ENCODE measurements at places on chromosomes 1 and 21. TPM values are rescaled to one million over a fixed set of nuclear protein-coding genes. Genes with fewer than 3 reads are reported as not detected.
A peak's percentile ranks its signal among the peaks of the same experiment; 100 is the strongest.

GRCh38 chr1:176775996-176776395 is 313.0 kb downstream of the PAPPA2 start:
- no peak for DNase-seq

- DNase-seq = no peak
Measured at GRCh38 chr1:47840393-47841190, 156.6 kb downstream of the TRABD2B start.

LCE2B gene
- not detected for total RNA-seq

ZMYND12 gene
- 1.9 TPM for total RNA-seq

- DNase-seq = peak; percentile 80
Measured at GRCh38 chr1:180178511-180179161, 24.0 kb downstream of the QSOX1 start.

DNA sequence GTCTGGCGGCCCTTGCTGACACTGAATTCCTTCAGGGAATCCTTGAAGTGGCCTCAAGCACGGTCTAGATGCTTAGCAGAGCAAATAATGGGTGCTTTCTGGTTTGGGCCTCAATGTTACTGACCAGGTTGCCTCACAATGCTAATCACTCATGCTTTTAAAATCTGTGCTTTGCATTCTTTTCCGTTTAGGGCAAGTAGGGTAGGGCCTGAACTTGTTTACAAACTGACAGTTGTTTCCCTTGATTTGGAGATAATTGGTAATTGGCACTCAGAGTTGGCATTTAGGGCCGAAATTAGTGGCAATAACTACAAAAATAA is 1.4 kb downstream of the VPS13D start:
- DNase-seq = no peak

CD48 gene
- 4.4 TPM for total RNA-seq

FCRLB gene
- total RNA-seq = 0.24 TPM

DNA sequence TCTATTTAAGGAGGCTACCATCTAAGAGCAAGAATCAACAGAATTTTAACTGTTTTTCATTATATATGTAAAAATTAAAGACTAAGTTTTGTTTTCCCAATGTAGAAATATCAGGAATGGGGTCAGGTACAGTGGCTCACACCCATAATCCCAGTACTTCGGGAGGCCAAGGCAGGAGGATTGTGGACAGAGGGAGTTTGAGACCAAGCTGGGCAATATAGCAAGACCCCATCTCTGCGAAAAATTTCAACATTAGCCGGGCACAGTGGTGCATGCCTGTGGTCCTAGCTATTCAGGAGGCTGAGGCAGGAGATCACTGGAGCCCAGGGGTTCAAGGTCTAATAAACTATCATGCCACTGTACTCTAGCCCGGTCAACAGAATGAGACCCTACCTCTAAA is 5.3 kb downstream of the LRRC40 start:
- DNase-seq = no peak

DNA sequence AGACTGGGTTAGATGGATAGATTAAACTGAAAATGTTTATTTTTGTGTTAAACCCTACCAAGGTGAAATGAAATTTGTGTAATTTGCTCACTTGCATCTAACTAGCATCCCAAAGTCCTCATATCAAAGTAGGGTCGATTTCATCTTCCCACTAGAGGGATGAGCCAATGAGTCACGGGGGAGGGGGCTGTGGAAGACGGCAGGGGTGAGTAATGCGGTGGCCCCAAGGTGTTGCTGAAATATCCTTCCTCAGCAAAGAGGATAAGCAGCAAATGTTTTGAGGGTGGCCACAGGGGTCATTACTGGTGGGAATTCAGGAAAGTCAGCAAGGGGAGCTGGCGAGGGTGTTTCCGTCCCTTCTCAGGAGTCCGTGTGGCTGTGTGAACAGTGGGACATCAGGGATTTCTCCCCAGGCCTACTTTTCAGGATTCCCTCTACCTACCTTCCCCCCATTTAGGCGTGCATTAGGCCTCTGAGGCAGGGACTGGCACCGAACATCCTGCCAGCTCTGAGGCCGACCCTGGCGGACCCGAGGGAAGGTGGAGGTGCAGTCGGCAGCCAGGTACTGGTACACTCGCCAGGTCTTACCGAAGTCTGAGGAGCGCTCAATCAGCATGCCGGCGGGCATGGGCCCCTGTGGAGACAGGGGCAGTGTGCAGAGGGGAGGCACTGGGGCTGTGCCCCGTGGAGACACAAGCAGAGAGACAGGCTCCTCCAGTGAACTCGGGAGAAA is 18.1 kb downstream of the LAMB3 start:
- no peak for DNase-seq

GRCh38 chr1:157682710-157683437 is 17.7 kb downstream of the FCRL3 start:
- no peak for DNase-seq

GRCh38 chr1:216916890-216917438 is 193.7 kb upstream of the ESRRG start:
- no peak for DNase-seq

MMP23B gene
- total RNA-seq = 25.4 TPM

GRCh38 chr1:226608699-226609505 is 60.3 kb downstream of the STUM start:
- DNase-seq = peak; percentile 70

HEYL gene
- 27.2 TPM for total RNA-seq

GRCh38 chr1:48710318-48710717 is 66.4 kb downstream of the BEND5 start:
- DNase-seq = no peak

DNA sequence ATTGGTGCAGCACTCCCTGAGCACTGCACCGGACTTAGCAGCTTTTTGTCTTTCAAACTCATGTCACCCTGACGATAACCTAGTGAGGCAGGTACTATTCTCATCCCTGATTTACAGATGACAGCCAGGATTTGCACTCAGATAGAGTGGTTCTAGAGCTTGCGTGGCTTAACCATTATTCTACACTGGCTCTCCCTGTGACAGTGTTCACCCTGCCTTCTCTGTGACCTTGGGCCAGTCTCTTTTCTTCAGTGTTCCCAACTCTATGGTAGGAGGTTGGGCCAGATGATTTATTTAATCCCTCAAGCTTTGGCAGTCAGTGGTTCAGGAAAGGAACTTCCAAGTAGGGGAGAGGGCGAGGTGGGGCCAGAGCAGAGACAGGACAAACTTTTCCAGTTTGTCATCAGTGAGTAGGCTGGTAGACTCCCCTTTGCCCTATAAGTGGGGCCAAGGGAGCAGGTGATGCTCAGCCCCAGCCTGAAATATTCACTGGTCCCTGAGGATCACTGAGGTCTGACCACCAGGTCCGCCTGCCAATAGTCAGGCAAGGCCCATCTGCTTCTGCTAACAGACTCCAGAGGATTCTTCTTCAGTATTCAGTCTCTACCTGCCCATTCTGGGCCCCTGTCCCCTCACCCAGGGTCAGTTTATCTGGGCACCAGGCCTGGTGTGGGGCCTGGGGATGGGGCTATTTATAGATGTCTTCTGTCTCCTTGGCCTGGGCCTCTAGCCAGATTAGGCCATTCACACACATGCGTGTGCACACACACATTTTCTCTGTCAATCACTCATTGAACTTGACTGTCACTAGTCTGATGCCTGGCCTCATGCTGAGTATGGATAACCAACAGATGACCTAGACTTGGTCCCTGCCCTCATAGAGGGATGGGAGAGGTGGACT is 8.8 kb upstream of the FABP3 start:
- DNase-seq = no peak

DNA sequence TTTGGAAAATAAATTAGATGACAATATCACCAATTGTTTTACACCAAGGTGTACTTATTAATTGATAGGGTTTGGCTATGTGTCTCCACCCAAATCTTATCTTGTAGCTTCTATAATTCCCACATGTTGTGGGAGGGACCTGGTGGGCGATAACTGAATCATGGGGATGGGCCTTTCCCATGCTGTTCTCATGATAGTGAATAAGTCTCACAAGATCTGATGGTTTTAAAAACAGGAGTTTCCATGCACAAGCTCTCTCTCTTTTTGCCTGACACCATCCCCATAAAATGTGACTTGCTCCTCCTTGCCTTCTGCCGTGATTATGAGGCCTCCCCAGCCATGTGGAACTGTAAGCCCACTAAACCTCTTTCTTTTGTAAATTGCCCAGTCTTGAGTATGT is 131.0 kb upstream of the LMO4 start:
- DNase-seq = no peak

C1orf87 gene
- 0.72 TPM for total RNA-seq

- DNase-seq = peak; percentile 69
Measured at GRCh38 chr1:181424786-181425403, 58.4 kb upstream of the CACNA1E start.

- DNase-seq = peak; percentile 69
Measured at GRCh38 chr1:112674986-112675727, 698 bp downstream of the MOV10 start.

GRCh38 chr21:44372616-44373015 is 19.2 kb downstream of the TRPM2 start:
- no peak for DNase-seq

MANEAL gene
- 2.2 TPM for total RNA-seq

GRCh38 chr21:29232530-29233255 is 66.0 kb upstream of the BACH1 start:
- no peak for DNase-seq

- no peak for DNase-seq
Measured at GRCh38 chr21:42607102-42607501, 46.3 kb upstream of the PDE9A start.

DNA sequence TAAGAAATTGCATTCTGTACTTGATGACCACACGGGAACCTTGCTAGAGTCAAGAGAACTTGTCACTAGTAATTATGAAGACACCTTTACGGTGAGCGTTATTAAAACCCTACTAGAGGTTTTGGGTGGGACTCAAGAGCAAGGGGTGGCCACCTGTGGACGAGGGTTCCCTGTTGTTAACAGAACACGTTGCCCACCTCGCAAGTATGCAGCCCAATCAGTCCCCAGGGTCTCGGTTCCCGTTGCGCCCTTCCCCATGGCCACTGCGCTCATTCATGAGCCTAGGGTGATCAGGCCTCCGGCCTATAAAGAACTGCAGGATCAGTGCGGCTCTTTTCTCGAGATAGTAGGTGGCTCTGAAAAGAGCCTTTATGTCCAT is 30.2 kb upstream of the RNF187 start:
- no peak for DNase-seq

GRCh38 chr1:182268669-182269068 is 122.9 kb downstream of the GLUL start:
- no peak for DNase-seq

GRCh38 chr1:171922999-171923398 is 81.7 kb downstream of the DNM3 start:
- no peak for DNase-seq

NBPF8 gene
- 7.5 TPM for total RNA-seq

- no peak for DNase-seq
Measured at GRCh38 chr1:230495076-230495475, 68.9 kb upstream of the PGBD5 start.

DNA sequence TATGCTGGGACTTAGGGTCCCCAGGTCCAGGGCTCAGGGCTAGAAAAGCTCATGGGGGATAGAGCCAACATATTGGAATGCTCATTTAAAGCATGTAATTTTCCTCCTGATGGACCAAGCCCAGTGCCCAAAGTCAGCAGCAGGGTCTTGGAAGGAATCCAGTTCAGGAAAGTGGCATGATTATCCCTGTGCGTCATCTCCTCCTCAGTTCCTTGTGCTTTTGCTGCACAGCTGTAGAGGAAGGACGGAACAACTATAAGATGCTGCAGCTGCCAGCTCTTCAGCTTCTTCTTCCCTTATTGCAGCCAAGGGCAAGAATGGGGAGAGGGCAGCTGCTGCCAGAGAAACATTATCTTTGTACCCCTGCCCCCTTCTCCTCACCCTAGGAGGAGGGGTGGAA is 58.4 kb downstream of the OVGP1 start:
- DNase-seq = no peak

DNA sequence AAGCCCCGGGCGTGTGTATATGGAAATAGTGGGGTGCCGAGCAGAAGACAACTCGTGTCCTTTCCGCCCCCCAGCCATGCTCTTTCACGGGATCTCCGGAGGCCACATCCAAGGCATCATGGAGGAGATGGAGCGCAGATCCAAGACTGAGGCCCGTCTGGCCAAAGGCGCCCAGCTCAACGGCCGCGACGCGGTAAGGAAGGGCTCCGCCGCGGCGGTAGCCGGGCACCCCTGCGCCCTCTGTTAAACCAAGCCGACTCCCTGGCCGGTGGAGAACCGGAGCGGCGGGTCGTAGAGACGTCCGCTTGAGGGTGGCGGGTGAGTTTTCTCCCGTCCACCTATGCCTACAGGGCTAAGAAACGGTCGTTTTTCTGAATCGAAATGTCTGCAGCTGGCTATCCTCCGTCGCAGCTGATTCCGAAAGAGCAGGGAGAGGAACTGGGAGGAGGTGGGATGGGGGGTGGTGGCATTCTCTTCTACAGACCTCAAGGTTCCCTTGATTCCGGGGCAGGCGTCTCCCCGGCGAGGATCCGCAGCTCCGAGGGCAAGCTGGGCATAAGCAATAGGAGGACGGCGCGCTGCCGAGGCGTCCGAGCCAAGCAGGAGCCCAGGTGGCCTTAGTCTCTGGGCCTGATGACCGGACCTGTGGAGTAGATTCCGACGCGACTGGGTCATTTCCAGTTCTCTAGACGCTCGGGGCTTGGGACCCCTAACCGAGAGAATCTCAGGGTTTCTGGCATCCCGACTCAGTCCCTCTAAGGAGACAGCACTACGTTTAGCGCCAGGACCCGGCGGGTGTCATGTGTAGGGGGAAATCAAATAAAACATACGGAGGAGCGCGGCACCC is 856 bp downstream of the LHX9 start:
- peak; percentile 46 for DNase-seq

- DNase-seq = no peak
Measured at GRCh38 chr1:22413799-22414198, 37.9 kb upstream of the ZBTB40 start.

DNA sequence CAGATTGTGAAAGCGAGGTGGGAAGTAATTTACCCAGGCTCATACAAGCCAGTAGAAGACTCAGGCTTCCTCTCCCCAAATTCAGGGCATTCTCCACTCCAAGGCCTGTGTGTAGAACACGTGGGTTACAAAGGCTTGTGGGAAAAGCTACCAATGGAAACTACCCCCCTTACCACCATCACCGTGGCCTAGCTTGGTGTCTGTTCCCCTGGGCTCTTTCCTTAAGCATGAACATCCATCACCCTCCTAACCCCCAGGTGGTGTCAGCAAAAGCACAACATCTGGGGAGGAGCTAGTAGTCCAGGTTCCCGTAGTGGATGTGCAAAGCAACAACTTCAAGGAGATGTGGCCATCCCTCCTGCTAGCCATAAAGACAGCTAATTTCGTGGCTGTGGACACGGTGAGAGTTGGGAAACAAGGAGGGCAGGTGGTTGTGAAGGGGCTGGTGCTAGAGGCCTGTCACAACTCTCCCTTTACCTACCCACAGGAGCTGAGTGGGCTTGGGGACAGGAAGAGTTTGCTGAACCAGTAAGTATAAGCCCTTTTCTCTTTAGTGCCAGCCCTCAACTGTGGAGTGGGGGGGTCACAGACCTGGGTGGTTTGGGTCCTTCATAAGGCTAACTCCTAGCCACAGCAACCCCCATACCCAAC is 701 bp upstream of the MUTYH start:
- no peak for DNase-seq
